ENCODE measurements at places on chromosomes 1 and 21. TPM values are rescaled to one million over a fixed set of nuclear protein-coding genes. Genes with fewer than 3 reads are reported as not detected.
A peak's percentile ranks its signal among the peaks of the same experiment; 100 is the strongest.

- no peaks in the 10 kb centered on the region for H3K4me1 ChIP-seq
- H3K27me3 ChIP-seq, result no peaks in the 10 kb centered on the region
- no peaks in the 10 kb centered on the region for H3K36me3 ChIP-seq
- no peak overlapping the region for H3K4me3 ChIP-seq
Measured at GRCh38 chr1:178918955-178919354, 48.1 kb upstream of the ANGPTL1 start.

GPR25 gene
- total RNA-seq, result not detected

DNA sequence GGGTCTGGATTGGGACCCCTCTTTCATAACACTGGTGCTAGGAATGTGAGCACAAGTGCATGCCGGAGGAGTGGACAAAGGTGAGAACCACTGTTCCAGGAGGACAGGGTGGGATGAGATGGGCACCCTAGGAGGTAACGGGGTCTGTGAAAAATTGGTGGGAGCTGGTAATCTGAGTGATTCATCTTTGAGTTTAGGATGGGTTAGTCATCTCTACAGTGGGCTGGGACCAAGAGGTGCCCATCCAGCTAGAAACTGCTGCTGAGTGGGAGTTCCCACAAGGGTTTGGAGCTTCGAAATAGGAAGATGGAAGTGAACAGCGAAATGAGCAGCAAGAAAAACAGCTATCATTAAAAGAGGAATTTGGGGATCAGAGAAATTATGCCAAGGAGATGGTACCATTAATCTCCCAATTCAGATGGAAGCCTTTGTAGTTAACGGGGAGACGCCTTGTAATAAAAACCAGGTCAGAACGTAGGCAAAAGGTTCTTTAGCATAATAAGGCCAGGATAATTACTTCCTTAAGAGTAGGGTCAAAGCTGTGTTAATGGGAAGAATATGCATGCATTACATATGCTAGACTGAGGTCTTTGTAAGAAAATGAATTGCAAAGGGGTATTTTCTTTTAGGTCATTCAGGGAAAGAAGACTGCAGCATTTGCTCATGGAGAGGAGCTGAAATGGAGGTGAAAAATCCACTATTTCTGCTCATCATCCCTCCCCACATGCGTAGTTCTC, 55.5 kb downstream of the OLFML3 start:
- DNase-seq, result no peak
- H3K27ac ChIP-seq, result no peak overlapping the region
- H3K4me1 ChIP-seq, result no peaks in the 10 kb centered on the region
- no peaks in the 10 kb centered on the region for H3K27me3 ChIP-seq

- H3K27ac ChIP-seq, result no peak overlapping the region
- no peak overlapping the region for H3K4me3 ChIP-seq
- no peaks in the 10 kb centered on the region for H3K27me3 ChIP-seq
- no peaks in the 10 kb centered on the region for H3K4me1 ChIP-seq
- no peak for DNase-seq
Measured at GRCh38 chr21:39669485-39669884, 56.7 kb downstream of the B3GALT5 start.

DNA sequence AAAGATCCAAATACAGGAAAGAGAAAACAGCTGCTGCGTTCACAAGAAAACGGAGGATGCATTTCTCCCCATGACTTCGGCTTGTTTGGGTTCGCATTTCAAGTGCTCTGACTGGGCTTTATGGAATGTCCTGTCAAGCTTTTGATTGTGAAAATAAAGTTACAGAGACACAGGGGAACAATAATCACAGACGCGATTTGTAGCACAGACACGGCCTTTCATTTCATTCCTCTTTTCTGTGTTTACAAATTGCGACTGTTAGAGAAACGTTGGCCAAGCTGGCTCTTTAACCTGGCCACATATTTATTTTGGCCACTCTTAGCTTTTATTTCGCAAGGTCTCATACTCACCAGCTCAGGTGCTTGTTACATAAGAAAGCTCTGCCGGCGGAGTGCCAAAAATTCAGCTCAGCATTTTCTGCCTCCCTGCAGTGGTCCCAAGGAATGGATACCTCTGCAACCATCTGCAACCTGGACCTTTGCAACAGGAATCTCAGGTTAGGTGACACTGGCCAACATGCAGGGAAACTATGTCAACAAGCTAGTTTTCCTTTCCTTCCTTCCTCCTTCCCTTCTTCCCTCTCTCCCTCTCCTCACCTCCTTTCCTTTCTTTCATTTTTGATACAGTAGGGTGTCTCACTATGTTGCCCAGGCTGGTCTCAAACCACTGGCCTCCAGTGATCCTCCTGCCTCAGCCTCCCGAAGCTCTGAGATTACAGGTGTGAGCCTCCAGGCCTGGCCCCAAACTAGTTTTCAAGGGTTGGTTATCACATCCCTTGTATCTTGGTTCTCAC, 58.2 kb upstream of the SLC45A1 start:
- no peaks in the 10 kb centered on the region for H3K27me3 ChIP-seq
- H3K27ac ChIP-seq, result no peak overlapping the region
- DNase-seq, result peak; percentile 59

GDAP2 gene
- 20.5 TPM for total RNA-seq

GRCh38 chr1:114349891-114350605, 161.0 kb downstream of the TRIM33 start:
- H3K4me3 ChIP-seq, result no peak overlapping the region
- DNase-seq, result no peak
- no peaks in the 10 kb centered on the region for H3K27me3 ChIP-seq

DNA sequence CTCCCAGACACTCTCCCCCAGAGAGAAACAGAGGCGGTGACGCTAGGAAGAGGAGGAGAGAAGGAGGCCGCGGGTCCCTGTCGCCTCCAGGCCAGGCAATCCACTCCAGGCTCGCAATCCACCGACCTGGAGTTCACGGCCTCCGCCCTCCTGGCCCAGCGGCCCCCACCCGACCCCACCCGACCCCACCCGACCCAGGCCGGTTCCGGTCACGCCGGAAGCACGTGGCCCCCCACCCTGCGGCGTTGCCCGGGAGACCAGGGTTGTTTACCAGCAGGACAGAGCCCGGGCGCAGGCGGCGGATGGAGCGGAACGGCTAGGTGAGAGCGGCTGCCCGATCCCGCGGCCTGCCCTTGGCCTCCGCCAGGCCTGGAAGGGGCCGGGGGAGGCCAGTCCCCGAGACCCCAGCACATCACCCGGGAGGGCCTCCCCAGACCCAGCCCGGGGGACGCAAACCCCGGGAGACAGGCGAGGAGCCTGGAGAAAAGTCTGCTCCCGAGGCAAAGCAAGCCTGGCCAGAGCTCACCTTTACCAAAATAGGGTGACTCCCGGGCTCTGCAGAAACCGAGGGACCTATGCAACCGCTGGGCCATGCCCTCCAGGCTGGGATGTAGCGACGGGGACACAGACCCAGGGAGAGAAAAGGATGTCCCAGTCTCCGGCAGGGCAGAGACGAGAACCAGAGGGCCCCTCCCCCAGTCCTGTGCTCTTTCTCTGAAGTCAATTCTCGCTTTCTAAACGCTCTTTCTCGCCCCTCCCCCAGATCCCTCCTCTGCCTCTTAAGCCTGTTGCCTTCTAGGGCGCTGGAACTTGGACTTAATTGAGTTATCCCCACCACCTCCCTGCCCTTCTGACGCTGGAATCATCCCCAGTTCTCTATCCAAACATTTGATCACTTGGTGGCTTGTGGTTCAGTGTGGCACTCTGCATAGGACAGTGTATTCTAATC, at the start of the genes PLA2G2C and UBXN10:
Gene PLA2G2C, minus strand, starts transcription at position 685 of the 949 bp plus-strand sequence. CDS start 9,155 bp downstream, outside the sequence.
Gene UBXN10, plus strand, starts transcription at position 263 of the 949 bp plus-strand sequence. CDS start 4,466 bp downstream, outside the sequence.
- no peak within 1 kb of the TSS for H3K27ac ChIP-seq
- no peaks in the 10 kb centered on the region for H3K36me3 ChIP-seq
- no peak within 1 kb of the TSS for H3K4me3 ChIP-seq
- H3K27me3 ChIP-seq, result no peaks in the 10 kb centered on the region

RSPO1 gene
- total RNA-seq, result 0.11 TPM

- peak; percentile 82 for DNase-seq
- H3K4me3 ChIP-seq, result no peak overlapping the region
- no peaks in the 10 kb centered on the region for H3K27me3 ChIP-seq
- no peak overlapping the region for H3K27ac ChIP-seq
Measured at GRCh38 chr1:101357444-101357986, 120.7 kb downstream of the S1PR1 start.

WNT2B gene
- total RNA-seq, result 2.7 TPM

DNA sequence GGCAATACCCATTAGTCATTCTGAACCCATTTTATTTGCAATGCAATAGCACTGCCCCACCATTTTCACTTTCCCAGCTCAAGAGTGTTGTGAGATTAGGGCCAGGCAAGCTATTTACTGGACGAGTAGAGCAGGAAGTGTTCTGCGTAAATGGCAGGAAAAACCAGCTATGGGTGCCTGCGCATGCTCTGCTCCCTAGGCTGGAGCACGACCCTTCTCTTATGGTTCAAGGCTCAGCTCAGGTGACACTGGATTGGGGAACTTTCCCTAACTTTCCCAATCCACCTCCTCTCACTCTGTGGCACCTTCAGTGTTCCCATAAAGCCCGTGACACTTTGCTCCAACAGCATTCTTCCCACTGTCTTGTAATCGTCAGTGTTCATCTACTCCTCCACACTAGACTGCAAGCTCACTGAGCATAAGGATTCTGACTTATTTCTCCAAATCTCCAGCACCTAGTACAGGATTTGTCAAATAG, 3.6 kb upstream of the MAN1A2 start:
- no peak overlapping the region for H3K4me3 ChIP-seq
- DNase-seq, result no peak
- H3K27me3 ChIP-seq, result no peaks in the 10 kb centered on the region
- no peaks in the 10 kb centered on the region for H3K4me1 ChIP-seq
- H3K36me3 ChIP-seq, result no peaks in the 10 kb centered on the region

GON4L gene
- 26.0 TPM for total RNA-seq

- no peak overlapping the region for H3K27ac ChIP-seq
- no peaks in the 10 kb centered on the region for H3K4me1 ChIP-seq
- H3K36me3 ChIP-seq, result no peaks in the 10 kb centered on the region
- no peak for DNase-seq
- no peaks in the 10 kb centered on the region for H3K27me3 ChIP-seq
- H3K4me3 ChIP-seq, result no peak overlapping the region
Measured at GRCh38 chr1:157098519-157098918, 1.1 kb downstream of the ETV3L start.

GRCh38 chr1:164614316-164614715, 55.3 kb downstream of the PBX1 start:
- DNase-seq, result no peak
- H3K4me3 ChIP-seq, result no peak overlapping the region
- peaks cover 77% of the 10 kb centered on the region for H3K4me1 ChIP-seq
- no peaks in the 10 kb centered on the region for H3K27me3 ChIP-seq
- no peaks in the 10 kb centered on the region for H3K36me3 ChIP-seq
- no peak overlapping the region for H3K27ac ChIP-seq

GRCh38 chr21:38170704-38171682, 85.8 kb upstream of the KCNJ15 start:
- no peak overlapping the region for H3K4me3 ChIP-seq
- no peaks in the 10 kb centered on the region for H3K27me3 ChIP-seq
- peaks cover 8% of the 10 kb centered on the region for H3K4me1 ChIP-seq
- H3K36me3 ChIP-seq, result no peaks in the 10 kb centered on the region
- peak; percentile 36 for DNase-seq

DNA sequence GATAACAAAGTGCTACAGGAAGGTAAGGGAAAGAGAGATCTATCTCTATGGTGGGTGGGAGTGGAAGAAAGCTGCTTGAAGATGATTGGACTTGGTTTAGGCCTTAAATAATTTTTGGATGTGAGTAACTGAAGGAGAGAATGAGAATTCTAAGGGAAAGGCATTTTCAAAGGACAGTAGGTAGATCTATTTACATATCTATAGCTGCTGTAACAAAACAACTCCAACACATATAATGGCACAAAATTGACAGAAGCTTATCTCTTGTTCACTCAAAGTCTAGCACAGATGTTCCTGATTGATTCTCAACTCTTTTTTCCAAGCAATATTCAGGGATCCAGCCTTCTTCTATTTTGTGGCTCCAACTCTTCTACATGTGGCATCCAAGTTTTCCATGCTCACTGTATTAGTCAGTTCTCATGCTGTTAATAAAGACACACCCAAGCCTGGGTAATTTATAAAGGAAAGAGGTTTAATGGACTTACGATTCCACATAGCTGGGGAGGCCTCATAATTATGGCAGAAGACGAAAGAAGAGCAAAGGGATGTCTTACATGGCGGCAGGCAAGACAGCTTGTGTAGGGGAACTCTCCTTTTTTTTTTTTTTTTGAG, 3.1 kb upstream of the DDAH1 start:
- no peak for DNase-seq
- no peaks in the 10 kb centered on the region for H3K27me3 ChIP-seq
- no peak overlapping the region for H3K4me3 ChIP-seq
- no peak overlapping the region for H3K27ac ChIP-seq
- H3K36me3 ChIP-seq, result no peaks in the 10 kb centered on the region

- peaks cover 2% of the 10 kb centered on the region for H3K36me3 ChIP-seq
- H3K4me1 ChIP-seq, result peaks cover 4% of the 10 kb centered on the region
- H3K4me3 ChIP-seq, result peak overlapping the region; percentile 19
- no peak overlapping the region for H3K27ac ChIP-seq
Measured at GRCh38 chr1:54763816-54764132, 549 bp downstream of the PARS2 start.

- DNase-seq, result no peak
- no peaks in the 10 kb centered on the region for H3K27me3 ChIP-seq
- H3K4me3 ChIP-seq, result no peak overlapping the region
- no peaks in the 10 kb centered on the region for H3K36me3 ChIP-seq
- H3K27ac ChIP-seq, result no peak overlapping the region
Measured at GRCh38 chr1:48831120-48831978, 54.7 kb upstream of the BEND5 start.

PLA2G2C gene
- not detected for total RNA-seq

C21orf91 gene
- total RNA-seq, result 19.1 TPM

- H3K4me1 ChIP-seq, result no peaks in the 10 kb centered on the region
- no peaks in the 10 kb centered on the region for H3K36me3 ChIP-seq
- H3K4me3 ChIP-seq, result no peak overlapping the region
- no peaks in the 10 kb centered on the region for H3K27me3 ChIP-seq
Measured at GRCh38 chr1:64581135-64581842, 111.4 kb downstream of the CACHD1 start.

DNA sequence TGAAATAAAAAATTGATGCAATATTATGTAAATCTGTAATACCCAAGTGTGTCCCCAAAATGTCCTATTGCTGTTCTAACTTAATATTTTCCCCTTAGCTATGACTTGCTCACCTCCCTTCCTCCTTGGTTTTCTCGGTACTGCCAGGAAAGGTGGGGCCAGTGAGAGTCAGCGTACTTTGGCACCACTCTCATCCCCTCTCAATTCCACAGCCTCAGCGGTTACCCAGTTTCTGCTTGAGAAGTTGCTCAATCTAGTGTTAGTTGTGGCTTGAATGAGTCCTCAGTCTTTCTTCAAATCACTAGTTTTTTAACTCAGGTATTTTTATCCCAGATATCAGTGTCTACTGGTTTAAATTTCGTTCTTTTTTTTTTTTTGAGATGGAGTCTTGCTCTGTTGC, 32.3 kb downstream of the BCAS2 start:
- H3K27ac ChIP-seq, result no peak overlapping the region
- H3K36me3 ChIP-seq, result no peaks in the 10 kb centered on the region
- DNase-seq, result no peak
- no peak overlapping the region for H3K4me3 ChIP-seq
- no peaks in the 10 kb centered on the region for H3K27me3 ChIP-seq

GRCh38 chr1:172770071-172770470, 111.2 kb downstream of the FASLG start:
- DNase-seq, result no peak
- H3K27me3 ChIP-seq, result no peaks in the 10 kb centered on the region
- H3K36me3 ChIP-seq, result no peaks in the 10 kb centered on the region
- H3K4me3 ChIP-seq, result no peak overlapping the region

GRCh38 chr1:169193191-169193850, 86.8 kb downstream of the ATP1B1 start:
- H3K4me3 ChIP-seq, result no peak overlapping the region
- no peak overlapping the region for H3K27ac ChIP-seq
- H3K36me3 ChIP-seq, result no peaks in the 10 kb centered on the region
- no peaks in the 10 kb centered on the region for H3K27me3 ChIP-seq
- H3K4me1 ChIP-seq, result peaks cover 9% of the 10 kb centered on the region

GRCh38 chr1:55886856-55887712, 671.9 kb upstream of the USP24 start:
- no peak overlapping the region for H3K27ac ChIP-seq
- DNase-seq, result no peak
- H3K36me3 ChIP-seq, result no peaks in the 10 kb centered on the region
- no peaks in the 10 kb centered on the region for H3K4me1 ChIP-seq

All from adrenal gland (tissue), 19 donors.